ENCODE measurements at places on chromosomes 1 and 21. TPM values are rescaled to one million over a fixed set of nuclear protein-coding genes. Genes with fewer than 3 reads are reported as not detected.

GPX7 gene
- 19.5 TPM for polyA plus RNA-seq

CFAP141 gene
- not detected for polyA plus RNA-seq

FCRL5 gene
- 0.14 TPM for polyA plus RNA-seq

ZNF697 gene
- polyA plus RNA-seq: 2.8 TPM

ANKRD35 gene
- polyA plus RNA-seq: 13.2 TPM

KRTAP19-5 gene
- not detected for polyA plus RNA-seq

GRCh38 chr1:99992044-99992722 is 22.4 kb downstream of the SLC35A3 start:
- no peak for DNase-seq

- no peak for DNase-seq
Measured at GRCh38 chr21:28554660-28555475, 437.8 kb downstream of the LTN1 start.

DNA sequence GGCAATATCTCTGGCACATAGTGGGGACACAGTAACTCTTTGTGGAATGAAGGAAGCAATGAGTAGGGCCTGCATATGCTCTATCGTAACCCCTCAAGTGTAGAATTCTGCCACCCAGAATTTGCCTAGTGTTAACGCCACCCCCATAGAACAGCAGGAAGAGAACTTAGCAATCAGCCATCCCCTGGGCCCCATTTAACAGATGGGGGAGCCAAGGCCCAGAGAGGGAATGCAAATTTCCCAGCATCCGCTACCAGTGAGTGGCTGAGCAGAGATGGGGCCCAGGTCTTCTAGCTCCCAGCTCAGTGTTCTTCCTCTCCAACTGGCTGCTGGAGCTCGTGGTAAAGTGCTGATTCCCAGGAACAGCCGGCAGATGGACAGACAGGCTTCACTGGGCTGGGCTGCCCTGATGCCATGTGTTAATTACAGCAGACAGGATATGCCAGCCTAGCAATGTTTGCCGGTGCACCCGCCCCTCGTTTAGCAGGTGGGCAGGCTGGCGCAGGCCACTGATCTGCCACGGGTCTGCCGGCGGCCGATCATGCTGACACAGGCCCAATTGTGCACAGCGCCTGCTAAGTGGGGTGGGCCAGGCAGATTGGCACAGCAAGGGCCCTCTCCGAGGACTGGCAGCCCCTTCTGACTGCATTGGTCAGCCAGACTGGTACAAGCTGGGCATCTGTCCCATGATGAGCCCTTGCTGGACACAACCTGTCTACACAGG is 171.9 kb downstream of the IGSF21 start:
- no peak for DNase-seq

GRCh38 chr1:95223110-95223509 is 10.9 kb upstream of the RWDD3 start:
- no peak for DNase-seq

GRCh38 chr1:7868070-7868780 is 15.4 kb upstream of the UTS2 start:
- no peak for DNase-seq

DNA sequence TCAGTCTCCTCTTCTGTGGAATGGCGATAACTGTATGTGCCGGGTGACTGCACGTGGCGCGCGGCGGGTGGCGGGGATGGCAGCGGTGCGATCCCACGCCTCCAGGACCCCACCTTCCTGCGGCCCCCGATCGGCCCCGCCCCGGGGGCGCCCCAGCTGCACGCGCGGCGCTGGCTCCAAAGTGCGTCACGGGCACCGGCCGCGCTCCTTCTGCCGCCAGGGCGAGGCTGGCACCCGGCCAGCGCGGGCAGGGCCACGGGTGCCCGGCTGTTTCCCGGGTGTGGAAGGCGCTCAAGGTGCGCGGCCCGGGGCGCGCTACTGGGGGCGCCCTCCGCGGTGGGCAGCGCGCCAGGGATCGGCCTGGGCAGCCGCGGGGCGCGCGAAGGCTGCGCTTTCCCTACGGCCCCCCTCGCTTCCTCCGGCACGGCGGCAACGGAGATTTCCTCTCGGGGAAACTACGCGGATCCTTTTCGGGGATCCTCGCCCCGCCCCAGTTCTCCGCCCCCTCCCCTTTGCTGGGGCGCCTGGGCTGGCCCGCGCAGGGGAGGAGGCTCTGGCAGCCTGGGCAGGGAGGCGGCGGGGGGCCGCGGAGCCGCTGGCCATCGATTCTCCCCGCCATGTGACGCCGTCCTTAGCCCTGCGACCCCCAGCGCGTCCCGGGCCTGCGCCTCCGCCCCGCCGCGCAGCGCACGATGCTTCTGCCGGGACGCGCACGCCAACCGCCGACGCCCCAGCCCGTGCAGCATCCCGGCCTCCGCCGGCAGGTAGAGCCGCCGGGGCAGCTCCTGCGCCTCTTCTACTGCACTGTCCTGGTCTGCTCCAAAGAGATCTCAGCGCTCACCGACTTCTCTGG is at the start of gene EVA1C:
TSS of gene EVA1C (plus strand) at position 545 of the 853 bp plus-strand sequence. CDS start at position 693, 148 bp downstream.
- DNase-seq: no peak

GRCh38 chr1:54927472-54928240 is 40.7 kb upstream of the DHCR24 start:
- DNase-seq: no peak

DNA sequence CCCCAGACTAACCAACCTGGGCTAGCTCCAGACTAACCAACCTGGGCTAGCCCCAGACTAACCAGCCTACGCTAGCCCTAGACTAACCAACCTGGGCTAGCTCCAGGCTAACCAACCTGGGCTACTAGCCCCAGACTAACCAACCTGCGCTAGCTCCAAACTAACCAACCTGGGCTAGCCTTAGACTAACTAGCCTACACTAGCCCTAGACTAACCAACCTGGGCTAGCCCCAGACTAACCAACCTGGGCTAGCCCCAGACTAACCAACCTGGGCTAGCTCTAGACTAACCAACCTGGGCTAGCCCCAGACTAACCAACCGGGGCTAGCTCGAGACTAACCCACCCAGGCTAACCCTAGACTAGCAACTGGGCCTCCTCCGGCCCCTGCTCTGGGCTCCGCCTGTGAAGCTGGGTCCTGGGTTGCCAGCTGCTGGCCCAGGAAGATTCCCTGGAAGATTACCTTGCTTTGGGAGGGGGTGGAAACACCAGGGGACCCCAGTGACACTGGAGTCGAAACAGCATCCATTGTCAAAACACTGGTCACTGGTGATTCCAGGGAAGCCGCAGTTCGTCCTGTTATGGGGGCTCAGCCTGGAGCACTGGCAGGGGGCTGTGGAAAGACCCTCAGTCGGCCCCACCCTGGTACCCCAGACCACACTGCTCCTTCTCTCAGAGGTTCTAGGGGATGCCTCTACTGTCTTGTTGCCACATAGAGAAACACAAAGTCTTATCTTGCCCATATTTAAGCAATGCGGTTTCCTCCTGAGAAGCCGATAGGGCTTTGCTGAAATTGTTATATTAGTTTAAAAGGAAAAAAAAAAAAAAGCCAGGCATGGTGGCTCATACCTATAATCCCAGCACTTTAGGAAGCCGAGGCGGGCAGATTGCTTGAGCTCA is 1.1 kb downstream of the TFF2 start:
- no peak for DNase-seq

- no peak for DNase-seq
Measured at GRCh38 chr1:115089420-115090185, at the start of gene TSPAN2. Gene TSPAN2, minus strand, starts transcription at chr1:115089503. Its CDS starts 71 bp downstream, at chr1:115089432.

DNA sequence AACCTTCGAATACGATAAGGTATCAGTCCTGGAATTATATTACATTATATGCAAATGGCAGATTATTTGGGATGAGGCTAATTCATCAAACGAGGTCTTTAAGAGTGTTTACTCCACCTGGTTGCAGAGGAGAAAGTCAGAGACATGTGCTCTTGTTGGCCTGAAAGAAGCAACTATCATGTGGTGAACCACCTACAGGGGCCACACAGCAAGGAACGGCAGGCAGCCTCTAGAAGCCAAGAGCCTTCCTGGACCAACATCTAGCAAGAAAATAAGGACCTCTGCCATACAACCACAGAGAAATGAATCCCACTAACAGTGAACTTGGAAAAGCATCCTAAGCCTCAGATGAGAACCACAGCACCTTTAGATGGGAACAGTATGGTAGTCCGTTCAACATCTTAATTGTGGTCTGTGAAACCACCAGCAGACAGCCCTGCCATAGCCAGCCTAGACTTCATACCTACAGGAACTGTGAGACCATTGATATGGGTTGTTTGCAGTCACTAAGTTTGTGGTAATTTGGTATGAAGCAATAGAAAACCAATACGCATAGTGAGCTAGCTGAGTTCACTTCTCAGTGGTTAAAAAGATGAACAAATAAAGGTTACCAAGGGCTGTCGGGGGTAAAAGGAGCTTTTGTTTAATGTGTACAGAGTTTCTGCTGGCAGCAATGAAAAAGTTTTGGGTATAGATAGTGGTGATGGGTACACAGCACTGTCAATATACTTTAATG is 345.7 kb upstream of the RUNX1 start:
- no peak for DNase-seq

- no peak for DNase-seq
Measured at GRCh38 chr21:34974162-34974981, 74.7 kb downstream of the RUNX1 start.

- DNase-seq: no peak
Measured at GRCh38 chr1:43590388-43590925, 59.5 kb upstream of the KDM4A start.
